Muscle of arm (tissue), 14 donors: ENCODE measurements at places on chromosomes 16 and 17.

DNA sequence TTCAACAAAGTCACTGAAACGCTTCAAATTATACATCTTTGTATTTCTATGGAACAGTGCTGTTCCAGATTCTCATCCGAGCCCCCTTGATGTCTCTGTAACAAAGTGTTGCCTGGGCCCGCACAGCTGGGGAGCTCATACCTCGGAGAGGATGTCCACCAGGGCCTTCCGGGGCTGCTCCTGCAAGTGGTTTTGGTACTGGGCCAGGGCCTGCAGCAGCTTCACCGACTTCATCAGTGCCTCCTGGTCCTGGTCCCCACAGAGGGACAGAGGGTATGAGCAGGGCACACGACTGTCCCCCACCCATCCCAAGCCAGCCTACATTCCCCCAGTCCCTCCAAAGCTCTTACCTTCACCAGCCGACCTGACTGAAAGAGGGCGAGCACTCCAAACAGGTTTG is 1.5 kb downstream of the MYBBP1A start:
- DNase-seq: no peak

- no peak for DNase-seq
Observed at GRCh38 chr16:23859713-23860269, 24.0 kb downstream of the PRKCB start.

GRCh38 chr16:66204756-66205155 is 161.7 kb upstream of the CDH5 start:
- no peak for DNase-seq

DNA sequence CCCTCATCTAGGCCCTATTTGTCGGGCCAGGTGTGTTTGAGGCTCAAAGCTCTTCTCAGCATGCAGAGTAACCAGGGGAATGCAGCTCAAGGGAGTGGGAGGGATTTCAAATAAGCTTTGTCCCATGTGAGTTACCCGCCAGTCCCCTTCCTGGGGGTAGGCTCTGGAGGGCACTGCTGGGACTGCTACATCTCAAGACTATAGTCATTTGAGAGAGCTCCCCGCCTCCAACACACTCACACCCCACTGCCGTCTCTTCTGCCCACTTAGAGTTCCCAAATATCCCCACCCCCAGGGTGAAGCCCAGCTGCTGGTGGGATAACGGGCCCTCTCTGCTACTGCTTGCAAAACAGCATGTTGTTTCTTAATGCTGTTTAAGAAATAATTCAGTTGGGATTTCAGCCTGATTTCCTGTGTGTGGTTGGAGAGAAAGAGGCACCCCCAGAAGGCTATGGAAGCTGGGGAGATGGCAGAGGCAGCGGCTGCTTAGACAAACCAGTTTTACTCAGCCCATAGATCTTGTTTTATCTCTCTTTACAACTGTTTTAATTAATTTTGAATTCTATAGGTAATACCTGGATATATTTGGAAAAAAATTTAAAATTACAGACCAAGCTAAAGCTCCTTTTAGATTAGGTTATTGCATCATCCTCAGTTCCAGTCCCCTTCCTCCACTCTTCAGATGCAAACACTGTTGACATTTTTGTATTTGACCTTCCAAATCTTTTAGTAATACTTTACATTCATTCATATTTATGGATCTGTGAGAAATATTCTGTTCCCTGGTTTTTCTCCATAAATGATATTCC is 4.1 kb upstream of the MPO start:
- DNase-seq: no peak

DNA sequence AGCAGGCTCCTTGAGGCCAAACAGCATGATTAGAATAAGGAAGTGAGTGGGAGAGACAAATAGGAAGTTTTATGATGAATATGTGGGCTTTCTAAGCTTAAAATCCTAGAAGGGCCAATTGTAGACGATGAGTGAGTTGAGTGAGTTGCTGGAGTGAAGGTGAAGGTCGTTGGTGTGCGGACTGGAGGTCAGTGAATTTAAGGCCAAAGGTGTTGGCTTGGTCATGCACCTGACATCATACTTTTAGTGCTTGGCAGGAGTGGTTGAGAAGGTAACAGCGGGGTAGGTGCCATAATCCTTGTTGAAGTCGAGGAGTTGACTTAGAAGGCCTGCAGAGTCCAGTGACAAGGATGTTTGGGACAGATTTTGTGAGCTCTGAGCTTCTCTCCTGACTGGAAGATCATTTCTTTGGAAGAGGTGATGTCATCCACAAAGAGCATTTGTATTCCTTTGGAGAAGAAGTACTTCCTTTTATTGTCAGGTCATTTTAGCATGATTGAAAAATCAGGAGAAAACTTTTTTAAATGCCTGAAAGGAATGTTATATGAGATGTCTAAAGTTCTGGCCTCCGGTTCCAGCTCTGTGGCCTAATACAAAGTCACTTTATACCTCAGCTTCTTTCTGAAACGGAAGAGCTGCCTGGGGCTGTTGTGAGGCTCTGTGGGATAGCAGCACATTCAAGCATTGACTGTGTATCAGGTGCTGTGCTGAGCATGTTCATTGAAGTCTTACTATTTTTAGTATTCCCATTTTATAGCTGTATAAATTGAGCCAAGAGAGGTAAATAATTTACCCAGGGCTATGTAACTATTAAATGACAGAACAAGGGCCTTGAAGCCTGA is 53.6 kb upstream of the TBX2 start:
- DNase-seq: no peak

- DNase-seq: no peak
Observed at GRCh38 chr17:75571885-75572215, 15.8 kb upstream of the MYO15B start.

DNA sequence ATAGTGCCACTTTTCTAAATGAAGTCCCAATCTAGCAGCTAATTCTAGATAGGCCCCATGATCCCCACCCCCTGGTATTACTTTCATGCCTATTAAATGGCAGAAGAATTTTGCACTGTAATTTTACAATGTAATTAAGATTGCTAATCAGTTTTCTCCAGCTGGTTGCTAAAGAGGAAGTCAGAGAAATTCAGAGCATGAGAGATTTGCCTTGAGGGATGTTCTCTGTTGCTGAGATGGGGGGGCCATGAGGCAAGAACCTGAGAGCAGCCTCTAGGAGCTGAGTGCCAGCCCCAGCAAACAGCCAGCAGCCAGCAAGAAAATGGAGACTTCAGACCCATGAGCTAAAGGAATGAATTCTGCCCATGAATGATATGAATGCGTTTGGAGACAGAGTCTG is 38.9 kb downstream of the SHCBP1 start:
- no peak for DNase-seq

GRCh38 chr16:87054856-87055255 is 262.3 kb downstream of the C16orf95 start:
- no peak for DNase-seq

DNA sequence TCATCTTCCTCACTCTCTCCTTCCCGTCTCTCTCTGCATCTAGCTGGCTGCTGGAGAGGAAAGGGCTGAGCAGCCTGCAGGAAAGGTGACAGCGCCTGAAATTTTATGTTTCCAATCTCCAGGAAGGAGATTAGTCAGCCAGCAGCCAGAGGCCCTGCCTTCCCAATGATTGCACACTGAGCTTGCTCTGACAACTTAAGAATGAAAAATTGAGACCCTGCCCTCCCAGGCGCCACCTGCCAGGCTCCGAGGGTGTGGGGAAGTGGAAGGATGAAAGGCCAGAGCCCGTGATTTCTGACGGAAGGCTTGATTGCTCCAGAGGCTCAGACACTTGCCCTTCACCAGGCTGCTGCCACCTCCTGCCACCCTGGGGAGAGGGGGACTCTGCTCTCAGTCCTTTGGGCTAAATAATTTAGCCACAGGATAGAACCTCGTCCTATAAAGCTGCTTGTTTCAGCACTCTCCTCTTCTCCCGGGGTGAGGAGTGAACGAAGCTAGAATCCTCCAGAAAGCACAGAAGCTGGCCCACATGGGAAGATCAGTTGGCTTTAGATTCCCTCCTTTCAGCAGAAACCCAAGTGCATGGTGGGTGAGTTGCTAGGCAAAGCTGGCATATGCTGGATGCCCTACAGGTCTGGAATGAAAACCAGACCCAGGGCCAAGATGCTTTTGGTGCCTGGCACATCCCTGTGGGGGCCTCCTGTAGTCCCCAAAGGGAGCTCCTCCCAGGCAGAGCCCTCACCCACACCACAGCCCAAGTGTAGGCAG is 33.5 kb downstream of the GRIN2C start:
- no peak for DNase-seq
